Aortic smooth muscle cell (primary cell): ENCODE measurements at places on chromosomes 1 and 21. TPM values are rescaled to one million over a fixed set of nuclear protein-coding genes. Genes with fewer than 3 reads are reported as not detected.

Gene DMRTA2
- total RNA-seq = 0.12 and 0.13 TPM in 2 replicates

Gene WNT4
- total RNA-seq = under 0.01 TPM in 1 of 2 replicates, not detected in the other

Gene GPA33
- total RNA-seq = not detected in 2 replicates

Gene HAO2
- not detected in 2 replicates for total RNA-seq

Gene TRIM33
- total RNA-seq = 19.2 and 25.4 TPM in 2 replicates
